ENCODE measurements at places on chromosomes 1 and 21.

DNA sequence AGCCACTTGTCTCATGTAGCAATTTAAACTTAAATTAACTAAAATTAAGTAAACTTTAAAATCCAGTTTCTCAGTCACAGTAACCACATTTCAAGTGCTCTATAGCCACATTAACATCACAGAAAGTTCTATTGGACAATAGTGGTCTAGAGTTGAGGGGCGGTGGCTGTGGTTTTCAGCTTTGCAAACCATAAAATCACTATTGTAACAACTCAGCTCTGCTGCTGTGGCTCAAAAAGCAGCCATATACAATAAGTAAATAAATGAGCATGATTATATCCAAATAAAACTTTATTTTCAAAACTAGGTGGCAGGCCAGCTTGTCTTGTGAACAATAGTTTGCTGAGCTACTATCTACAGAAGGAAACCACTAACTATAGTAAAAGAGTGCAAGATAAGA is 43.4 kb upstream of the C1orf53 start:
- DNase-seq, result no peak

- no peak for DNase-seq
Observed at GRCh38 chr1:30842697-30843354, 65.7 kb downstream of the SDC3 start.

DNA sequence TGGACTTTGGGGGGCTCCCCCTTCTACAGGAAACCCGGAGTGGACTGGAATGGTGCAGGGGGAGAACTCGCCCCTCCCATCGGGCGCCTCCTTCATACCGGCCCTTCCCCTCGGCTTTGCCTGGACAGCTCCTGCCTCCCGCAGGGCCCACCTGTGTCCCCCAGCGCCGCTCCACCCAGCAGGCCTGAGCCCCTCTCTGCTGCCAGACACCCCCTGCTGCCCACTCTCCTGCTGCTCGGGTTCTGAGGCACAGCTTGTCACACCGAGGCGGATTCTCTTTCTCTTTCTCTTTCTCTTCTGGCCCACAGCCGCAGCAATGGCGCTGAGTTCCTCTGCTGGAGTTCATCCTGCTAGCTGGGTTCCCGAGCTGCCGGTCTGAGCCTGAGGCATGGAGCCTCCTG is at the start of gene TNFRSF14:
TNFRSF14 (plus strand) TSS at position 95 of the 401 bp plus-strand sequence; CDS start at position 389, 294 bp downstream.
- DNase-seq, result no peak

DNA sequence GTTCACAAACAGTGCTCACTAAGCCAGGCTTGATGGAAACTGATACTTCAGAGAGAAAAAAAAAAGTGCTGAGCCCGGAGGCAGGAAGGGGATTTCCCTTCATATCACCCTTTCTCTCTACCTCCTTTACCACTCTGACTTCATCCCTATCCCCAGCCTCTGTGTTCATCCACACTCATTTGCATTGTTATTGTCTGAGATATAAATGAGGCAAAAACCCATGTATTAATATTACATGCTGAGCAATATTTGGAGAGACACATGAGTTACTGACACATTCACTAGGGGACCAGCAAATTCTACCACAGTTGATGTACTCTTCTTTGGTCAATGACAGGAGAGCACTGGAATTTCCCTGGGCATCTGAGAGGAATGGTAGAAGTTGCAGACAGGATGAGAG is 175.8 kb downstream of the TNFSF18 start:
- no peak for DNase-seq

DNA sequence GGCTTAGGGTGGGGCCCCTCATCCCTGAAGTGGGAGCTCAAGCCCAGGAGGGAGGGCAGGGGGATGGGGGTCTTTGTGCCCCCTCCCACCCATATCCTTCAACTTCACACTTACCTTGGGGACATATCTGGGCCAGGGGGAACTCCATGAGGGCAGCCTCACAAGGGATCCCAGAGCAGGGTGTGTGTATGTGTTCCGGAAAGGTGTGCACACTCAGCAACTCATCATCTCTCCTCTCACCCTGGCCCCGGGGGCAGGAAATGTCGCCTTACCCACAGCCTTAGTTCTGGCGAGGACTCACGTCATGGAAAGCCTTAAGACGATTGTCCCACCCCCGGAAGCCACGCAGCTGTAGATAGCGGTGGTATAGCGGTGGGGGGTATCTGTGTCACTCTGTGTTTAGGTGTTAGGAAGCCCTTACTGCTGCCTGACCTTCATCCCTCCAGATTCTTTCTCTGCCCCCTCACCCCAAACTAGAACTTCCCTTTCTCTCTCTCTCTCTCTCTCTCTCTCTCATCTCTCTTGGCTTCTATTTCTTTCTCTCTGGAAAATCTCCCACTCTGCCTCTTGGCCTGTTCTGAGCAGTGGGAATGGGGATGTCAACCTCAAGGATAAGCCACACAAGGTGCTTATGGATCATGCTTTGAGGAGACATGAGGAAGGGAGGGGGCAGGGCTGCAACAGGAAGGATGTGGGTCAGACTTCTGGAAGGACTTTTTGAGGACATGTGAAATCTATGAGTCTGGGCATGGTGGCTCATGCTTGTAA is at the start of gene SH2D2A:
SH2D2A (minus strand) TSS at position 288 of the 768 bp plus-strand sequence; CDS start at position 148, 140 bp downstream.
- DNase-seq, result no peak

DNA sequence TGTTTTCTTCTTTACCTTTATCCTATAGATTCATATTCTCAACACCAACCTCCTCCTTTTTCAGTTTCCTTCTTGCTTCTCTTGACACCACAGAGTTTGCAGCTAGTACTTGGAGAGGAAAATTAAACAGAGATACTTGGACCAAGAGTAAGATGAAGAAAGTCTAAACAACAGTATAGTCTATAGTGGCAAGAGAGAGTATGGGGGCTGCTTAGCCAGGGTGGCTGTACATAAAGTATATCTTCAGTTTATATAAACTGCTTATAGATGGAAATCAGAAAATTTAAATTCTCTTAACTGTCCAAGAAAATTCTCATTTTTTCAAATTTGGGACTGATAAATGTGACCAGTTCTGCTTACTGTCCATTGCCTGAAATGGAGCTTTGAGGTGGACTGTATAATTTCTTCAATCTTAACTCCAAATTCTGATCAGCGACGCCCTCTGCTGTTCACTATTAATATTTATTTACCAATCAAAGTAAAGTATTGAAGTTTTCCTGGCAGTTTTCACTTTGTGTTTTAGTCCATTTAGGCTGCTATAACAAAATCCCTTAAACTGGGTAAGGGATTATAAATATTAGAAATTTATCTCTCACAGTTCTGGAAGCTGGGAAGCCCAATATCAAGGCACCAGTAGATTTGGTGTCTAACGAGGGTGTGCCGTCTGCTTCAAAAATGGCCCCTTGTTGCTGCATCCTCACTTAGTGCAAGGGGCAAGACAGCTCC is 14.8 kb upstream of the METTL18 start:
- DNase-seq, result no peak

GRCh38 chr21:41054018-41054578 is 113.9 kb upstream of the BACE2 start:
- DNase-seq, result no peak

Data from retinal pigment epithelial cell (primary cell).